ENCODE measurements at places on chromosomes 5 and 9.

- no peak for DNase-seq
These were observed 111.7 kb upstream of the PCAT7 start for GRCh38 chr9:94443032-94443722.

DNA sequence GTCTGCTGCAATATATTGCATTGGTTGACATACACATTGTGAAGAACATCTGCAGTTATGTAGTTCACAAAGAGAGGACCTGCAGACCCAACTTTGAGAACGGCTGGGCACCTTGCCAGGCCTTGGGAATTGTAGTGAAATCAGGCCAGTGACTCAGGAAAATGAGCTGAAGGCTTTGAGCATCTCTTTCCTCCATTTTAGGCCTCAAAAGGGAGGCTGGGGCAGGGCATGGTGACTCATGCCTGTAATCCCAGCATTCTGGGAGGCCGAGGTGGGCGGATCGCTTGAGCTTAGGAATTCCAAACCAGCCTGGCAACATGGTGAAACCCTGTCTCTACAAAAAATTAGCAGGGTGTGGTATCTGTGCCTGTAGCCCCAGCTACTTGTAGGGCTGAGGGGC is 1.4 kb upstream of the IPPK start:
- DNase-seq, result peak; percentile 50

GRCh38 chr5:141010047-141010793 is 41.0 kb upstream of the PCDHB1 start:
- no peak for DNase-seq

DNA sequence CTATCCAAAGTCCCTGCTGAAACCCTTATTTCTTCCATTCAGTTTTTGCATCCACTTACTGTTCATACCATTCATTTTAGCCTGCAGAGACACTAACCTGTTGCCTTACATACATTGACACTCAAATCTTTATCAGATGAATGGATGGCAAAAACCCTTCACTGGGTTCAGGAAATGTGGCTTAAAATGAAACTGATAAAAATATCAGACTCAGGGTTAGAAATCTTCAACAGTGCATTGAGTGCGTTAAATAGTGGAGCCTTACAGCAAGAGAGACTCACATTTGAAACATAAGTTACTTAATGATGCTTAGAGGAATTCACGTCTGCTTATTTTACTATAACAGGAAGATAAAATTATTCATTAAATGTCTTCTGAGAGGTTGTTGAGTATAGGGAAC is 28.0 kb upstream of the BNC2 start:
- no peak for DNase-seq

DNA sequence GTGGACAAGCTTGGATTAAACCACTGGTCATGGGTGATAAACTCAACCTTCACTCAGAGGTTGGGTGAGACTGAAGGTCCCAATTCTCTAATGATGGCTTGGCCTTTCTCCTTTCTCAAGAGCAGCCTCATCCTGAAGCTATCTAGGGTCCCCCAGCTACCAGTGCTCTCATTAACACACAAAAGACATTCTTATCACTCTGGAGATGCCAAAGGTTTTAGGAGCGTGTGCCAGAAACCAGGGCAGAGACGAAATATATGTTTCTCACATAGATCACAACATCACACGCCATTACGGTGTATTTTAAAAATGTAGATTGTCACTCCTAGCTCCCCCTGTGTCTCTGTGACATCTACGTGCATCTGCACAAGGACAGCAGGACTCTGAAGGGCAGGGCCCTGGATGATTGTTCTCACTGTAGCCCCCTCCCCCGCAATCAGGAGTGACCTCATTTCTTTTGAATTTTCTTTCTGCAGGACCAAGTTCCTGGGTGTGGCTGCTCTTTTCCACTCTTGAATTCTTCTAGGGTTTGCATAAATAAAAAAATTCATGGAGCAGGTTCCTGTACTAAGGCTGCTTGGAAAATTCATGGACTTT is 311.3 kb downstream of the GADD45G start:
- no peak for DNase-seq

Data from AG04450 (cell line).